ENCODE measurements at places on chromosomes 5 and 9.

DNA sequence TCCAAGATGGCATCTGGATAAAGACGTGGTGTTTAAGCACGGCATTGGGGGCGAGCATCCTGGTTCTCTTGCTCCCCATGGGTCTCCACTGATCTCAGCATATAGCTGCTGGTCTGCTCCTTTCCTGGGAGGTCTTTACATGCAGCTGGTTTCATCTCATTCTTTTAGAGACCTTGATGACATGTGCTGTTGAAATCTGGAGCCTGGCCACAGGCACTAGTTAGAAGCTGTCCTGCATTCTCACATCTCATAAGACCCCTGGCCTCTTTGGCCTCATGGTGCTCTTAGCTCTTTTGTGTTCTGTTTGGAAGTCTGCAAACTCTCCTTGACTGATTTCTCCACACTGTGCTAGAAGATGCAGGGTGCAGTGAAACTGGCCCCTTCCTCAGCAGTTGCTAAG, 113.0 kb downstream of the SMARCA2 start:
- no peak for DNase-seq

- no peak for DNase-seq
Measured at GRCh38 chr5:112156211-112156610, 262.9 kb downstream of the EPB41L4A start.

DNA sequence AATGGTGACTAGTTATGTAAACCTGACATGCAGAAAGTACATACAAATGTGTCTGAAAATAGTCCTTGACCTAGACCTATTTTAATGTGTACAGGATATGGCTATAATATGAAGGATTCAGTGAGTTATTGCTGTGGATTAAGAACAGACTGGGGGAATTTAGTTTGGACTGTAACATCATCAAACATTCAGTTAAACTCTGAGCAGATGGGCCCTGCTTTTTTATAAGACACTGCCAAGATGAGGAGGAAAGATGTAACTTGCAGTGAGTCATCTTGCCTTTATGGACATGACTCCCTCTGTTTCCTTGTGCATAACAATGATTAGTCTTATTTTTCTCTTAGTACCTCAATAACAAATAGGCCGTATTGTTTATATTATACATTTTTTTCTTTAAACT, 12.2 kb downstream of the PPP3R2 start:
- DNase-seq: no peak

DNA sequence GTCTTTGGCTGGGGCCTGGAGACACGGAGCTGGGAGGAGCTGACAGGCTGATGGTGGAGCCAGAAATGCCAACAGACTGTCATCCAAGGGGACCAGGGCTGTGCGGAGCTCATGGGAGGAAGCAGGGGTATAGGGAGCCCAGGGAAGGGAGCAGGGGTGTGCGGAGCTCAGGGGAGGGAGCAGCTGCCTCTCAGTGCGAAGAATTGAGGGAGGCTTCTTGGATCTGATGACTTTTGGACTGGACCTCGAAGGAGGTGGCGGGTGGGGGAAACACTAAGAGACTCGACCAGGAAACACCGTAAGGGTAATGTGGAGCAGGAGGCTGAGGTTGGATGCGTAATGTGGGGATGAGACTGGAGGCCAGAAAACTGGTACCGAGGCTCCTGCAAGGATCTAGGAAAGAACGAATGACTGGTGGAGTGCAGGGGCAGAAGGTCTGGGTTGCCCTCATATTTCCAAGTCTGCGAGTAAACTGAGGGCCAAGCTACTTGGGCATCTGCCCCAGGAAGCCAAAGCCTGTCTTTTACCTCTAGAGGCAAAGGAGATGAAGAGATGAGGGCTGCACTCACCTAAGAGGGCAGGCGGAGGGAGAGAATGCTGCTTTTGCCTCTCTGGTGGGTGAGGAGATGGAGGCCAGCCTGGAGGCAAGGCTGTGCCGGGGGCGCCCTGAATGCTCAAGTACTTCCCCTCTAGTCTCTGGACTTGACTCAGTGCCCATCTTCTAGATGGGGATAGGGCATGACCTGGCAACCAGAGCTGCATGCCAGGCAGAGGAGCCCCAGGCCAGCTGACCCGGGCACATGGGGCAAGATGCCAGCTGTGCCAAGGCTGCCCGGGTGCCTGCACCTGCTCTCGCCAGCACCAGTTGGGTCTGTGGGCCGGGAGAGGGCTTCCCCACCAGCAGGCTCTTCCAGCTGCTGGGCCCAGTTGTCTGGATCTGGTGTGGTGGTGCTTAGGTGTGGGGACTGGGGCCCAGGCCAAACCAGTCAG, 2.3 kb downstream of the PTGS1 start:
- DNase-seq: no peak

DNA sequence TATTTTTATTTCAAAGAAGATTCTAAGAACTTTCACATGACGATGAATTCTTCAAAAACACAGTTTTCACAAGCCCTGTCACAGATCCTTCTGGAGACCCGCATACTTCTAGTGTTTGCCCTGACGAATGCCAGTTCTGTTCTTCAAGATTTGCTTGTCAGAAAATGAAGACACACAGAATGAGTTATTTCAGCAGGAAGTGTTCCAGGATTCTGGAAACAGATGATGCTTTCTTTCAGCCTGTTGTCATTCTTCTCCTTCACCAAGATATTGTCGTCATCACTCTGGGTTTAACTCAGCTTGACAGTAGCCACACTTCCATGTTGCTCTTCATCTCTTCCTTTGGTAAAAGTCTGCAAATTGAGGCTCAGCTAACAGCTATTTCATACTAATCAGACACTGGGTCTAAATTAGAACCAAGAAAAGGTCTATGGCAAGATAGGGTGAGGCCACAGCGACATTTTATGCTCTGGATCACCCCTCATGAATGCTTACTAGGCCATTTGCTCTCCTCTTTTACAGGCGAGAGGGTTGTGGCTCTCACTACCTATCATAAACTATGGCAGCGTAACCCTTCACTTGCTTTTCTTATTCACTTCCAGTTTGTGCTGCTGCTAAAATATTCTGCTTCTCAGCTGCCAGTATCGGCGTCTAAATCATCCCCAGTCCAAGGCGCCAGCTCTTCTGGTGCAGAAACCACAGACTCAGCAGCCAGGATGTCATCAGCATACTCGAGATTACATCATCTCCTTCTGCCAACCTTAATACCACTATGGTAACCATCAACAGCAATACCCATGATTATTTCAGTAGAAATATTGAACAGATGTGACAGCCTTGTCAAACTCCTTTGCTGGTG, 159.6 kb upstream of the TBCA start:
- DNase-seq: no peak

DNA sequence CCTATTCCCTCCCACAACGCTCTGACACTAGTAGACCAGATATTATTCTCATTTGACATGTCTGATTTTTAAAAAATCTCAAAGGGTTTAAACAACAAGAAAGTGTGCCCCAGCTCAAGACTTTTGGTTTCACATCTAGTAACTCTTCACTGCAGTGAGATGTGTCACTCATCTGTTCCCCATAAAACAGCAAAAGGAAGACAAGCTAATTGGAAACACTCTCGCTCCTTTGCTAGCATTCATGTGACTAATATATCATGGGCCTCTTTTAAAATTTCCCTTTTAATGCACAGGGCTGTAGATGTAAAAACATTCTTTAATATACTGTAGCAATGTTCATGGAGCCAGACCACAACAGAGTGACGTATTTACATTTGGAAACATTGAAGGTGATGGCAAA, 372.6 kb downstream of the ZNF608 start:
- DNase-seq: no peak

DNA sequence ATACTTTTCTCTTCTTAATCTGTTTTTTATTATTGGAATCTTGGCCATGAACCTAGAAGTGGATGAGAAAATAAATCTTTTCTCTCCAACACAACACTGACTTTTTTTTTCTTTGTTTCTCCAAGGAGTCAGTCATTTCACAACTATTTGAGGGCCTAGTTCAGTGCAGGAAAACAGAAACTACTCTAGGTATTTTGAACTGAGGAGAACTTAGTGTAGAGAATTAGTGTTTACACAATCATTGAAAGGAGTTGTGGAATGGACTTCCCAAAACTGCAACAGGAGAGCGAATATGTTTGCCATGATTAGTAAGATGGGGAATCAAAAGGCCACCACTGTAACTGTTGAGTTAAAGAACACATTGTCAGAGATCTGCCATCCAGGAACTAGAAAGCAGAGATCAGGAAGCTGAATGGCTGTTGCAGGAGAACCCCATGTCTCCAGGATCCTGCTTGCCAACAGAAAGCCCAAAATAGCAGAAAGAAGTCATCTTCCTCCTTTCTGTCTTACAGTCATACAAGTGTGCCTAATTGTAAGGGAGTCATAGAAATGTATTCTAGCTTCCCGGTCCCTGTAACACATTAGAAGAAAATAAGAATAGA, 20.3 kb upstream of the PCDH1 start:
- no peak for DNase-seq

GRCh38 chr5:10246761-10247160, 2.9 kb downstream of the ATPSCKMT start:
- no peak for DNase-seq

DNA sequence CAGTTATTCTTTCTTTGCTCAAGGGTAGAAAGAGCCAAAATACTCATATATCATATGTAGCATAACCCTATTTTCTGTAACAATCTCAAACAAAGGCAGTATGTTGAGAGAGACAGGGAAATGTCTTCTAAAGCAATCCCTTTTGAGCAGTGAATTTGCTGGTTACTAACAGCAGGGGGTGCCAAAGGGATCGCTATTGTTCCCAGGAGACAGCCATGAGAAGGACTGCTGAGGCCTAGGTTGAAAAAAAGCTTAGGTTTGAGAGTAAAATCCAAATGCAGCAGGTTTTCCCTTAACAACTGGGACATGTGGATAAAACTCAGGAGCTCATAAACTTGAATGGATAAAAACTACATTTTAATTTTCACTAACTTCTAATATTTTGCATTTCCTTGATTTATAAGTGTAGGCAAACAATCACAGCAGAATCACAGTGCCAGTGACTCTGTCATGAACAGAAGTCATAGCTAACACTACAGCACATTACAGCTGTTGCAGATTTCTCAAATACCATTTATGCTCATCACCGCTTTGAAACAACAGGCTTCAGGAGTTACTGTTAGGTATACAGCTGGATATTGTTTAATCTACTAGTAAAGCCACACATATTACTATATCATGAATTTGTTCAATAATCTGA, 148.4 kb downstream of the MAPKAP1 start:
- DNase-seq: peak; percentile 59

DNA sequence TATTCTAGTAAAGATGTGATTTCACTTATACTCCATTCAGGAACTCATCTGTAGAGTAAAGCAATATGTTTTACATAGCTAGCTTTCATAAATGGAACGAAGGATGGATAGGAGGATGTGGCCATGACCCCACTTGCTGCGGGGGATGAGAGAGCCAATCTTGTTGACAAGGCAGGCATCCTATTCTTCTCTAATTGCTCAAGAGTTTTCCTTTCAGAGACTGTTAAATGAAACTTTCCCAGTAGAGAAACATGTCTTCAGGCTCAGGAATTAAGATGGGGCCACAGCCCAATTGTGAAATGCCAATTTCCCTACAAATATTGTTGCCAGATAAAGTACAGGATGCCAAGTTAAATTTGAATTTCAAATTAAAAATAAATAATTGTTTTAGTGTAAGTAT, 196.2 kb upstream of the TUT7 start:
- no peak for DNase-seq

DNA sequence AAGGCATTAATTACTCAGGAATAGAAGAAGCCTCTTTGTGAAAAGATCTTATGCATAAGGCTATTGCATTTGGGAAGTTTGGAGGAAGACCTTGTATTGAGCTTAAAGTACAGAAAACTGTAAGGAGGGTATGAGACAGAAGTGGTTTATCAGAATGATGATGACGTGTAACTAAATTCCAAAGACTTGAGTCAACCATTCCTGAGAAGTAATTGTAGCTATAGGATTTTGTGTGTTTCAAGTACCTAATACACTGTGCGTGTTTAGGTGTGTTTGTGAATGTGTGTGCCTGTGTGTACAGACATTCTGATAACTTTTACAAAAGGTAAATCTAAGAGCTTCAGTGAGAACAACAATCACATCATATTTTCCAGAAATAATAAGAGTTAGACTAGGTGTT, 46.5 kb upstream of the IRX2 start:
- no peak for DNase-seq

DNA sequence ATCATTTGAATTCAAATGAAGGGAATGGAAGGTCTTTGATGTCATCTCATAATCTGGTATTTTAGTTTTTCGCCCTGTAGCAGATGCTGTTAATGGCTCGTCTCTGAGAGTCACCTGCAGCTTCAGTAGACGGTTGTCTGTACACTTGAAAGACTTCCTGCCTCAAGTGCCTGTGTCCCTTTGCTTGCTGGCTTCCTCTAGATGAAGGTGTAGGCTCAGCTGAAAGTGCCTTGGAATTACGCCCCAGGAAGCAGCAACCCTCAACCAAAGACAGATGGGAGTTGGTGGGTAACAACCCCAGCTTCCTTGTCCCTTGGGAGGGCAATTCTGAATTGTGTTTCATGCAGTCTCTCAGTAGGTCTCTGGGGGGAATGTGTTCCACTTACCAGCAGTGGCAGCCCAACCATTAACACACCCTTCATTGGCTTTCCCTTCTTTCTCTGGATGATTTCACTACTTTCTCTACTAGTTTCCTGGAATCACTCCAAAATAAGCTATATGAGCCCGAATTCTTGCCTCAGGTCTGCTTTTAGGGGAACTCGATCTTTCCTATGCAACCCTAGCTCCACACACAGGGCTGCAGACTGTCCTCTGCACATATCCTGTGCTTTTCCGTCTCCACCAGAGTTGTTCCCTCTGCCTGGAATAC, 395.6 kb downstream of the DMAC1 start:
- no peak for DNase-seq

DNA sequence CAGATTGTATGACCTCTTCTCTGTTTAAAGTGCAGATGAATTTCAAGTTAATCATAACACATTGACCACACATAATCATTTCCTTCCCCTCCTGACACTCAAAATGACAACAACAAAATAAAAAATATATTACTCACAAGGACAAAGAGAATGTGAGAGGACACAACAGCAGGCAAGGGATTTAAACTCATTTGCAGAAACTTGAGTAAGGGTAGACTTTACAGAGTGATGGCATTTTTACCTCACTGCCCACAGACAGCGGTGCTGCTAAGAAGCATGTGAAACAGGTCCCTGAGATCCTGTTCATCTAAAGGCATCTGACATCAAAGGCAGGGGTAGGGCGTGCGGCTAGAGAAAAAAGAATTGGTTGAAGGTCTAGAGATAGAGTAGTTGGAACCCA, 99.0 kb downstream of the TRIM36 start:
- no peak for DNase-seq

DNA sequence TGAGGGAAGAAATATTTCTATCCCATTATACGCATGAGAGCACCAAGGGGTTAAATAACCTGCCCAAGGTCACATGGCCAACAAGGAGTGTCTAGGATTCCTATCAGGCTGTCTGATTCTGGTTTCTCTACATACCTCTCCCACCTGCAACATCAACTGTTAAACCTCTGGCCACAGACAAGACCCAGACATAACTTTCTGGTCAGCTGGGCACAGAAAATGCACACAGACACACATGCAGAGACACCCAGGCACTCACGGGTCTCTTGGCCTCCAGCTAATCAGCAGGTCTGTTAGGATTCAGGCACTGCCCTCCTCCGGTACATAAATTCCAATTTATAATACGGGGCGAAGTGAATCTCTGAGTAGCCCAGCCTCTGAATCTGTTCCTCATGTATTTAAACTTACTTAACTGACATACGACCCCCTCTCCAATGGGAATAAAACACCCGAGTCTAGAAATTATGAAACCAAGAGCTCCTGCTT, 1.5 kb downstream of the SEPTIN8 start:
- DNase-seq: no peak

GRCh38 chr5:133859073-133859472, 109.4 kb downstream of the C5orf15 start:
- DNase-seq: no peak

GRCh38 chr5:123170816-123171215, 81.8 kb downstream of the PRDM6 start:
- DNase-seq: no peak
